Stimulated activated naive CD8-positive, alpha-beta T cell treated with anti-CD3 and anti-CD28 coated beads, Interleukin-15, Interleukin-2, amounts not matched to agents 100 U/mL and 50 U/mL, for 24 hours (primary cell): ENCODE measurements at places on chromosomes 13 and 19.

- no peak for DNase-seq
These were observed 19.4 kb downstream of the ZNF816 start for GRCh38 chr19:52943134-52943883.

- no peak for DNase-seq
These were observed 328.2 kb downstream of the DIAPH3 start for GRCh38 chr13:59835569-59835968.

GRCh38 chr13:49046002-49046401 lies 70.3 kb downstream of the FNDC3A start:
- no peak for DNase-seq

- no peak for DNase-seq
These were observed 4.0 kb upstream of the MAST3 start for GRCh38 chr19:18093439-18094161.

DNA sequence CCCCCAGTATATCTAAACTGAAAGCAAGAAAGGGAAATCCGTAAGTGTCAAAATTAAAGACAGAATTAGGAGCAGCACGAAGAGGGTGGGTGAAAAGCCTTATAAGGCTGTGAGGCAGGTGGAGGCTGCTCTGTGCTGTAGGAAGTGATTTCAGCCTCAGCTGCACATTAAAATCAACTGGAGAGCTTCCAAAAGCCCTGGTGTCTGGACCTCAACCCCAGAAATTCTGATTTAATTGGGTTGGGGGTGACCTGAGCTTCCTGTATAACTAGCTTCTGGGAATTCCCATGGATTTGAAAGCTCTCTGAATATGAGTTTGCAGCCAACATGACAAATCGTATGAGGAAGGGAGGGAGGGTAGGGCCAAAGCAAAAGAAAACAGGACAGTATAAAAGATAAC lies 242.4 kb upstream of the TMTC4 start:
- DNase-seq: no peak
